Natural killer cell treated with Interleukin-12 subunit alpha and Interleukin-12 subunit beta and Interleukin-15 and Interleukin-18, amount 100 ng/mL, for 72 hours (primary cell): ENCODE measurements at places on chromosomes 2 and 18. TPM values are rescaled to one million over a fixed set of nuclear protein-coding genes. Genes with fewer than 3 reads are reported as not detected.

The GRB14 gene
- not detected for total RNA-seq

GRCh38 chr2:18659915-18660314, 70.5 kb upstream of the NT5C1B start:
- H3K27ac ChIP-seq = no peak overlapping the region
- no peak overlapping the region for H3K4me3 ChIP-seq
- H3K36me3 ChIP-seq = no peaks in the 10 kb centered on the region

GRCh38 chr2:25972049-25972823, 10.1 kb downstream of the KIF3C start:
- H3K36me3 ChIP-seq = no peaks in the 10 kb centered on the region
- no peaks in the 10 kb centered on the region for H3K4me1 ChIP-seq
- H3K4me3 ChIP-seq = no peak overlapping the region
- H3K27ac ChIP-seq = no peak overlapping the region

- H3K36me3 ChIP-seq = no peaks in the 10 kb centered on the region
- H3K27ac ChIP-seq = no peak overlapping the region
- no peak overlapping the region for H3K4me3 ChIP-seq
- H3K4me1 ChIP-seq = no peaks in the 10 kb centered on the region
- no peak for DNase-seq
- no peaks in the 10 kb centered on the region for H3K27me3 ChIP-seq
Observed at GRCh38 chr2:179646173-179646769, 215.1 kb downstream of the ZNF385B start.

The DCDC2C gene
- total RNA-seq = not detected

- H3K4me1 ChIP-seq = no peaks in the 10 kb centered on the region
- no peaks in the 10 kb centered on the region for H3K36me3 ChIP-seq
- no peak for DNase-seq
- no peak overlapping the region for H3K27ac ChIP-seq
Observed at GRCh38 chr2:179812501-179812900, 48.9 kb downstream of the ZNF385B start.

GRCh38 chr2:110677080-110677479, 783 bp downstream of the BUB1 start:
- H3K27ac ChIP-seq = peak overlapping the region; percentile 98
- peaks cover 39% of the 10 kb centered on the region for H3K4me1 ChIP-seq
- peak overlapping the region; percentile 94 for H3K4me3 ChIP-seq
- H3K27me3 ChIP-seq = peaks cover 5% of the 10 kb centered on the region

GRCh38 chr2:165674780-165675179, 119.3 kb downstream of the GALNT3 start:
- H3K27me3 ChIP-seq = no peaks in the 10 kb centered on the region
- H3K36me3 ChIP-seq = no peaks in the 10 kb centered on the region
- H3K4me1 ChIP-seq = no peaks in the 10 kb centered on the region
- no peak overlapping the region for H3K27ac ChIP-seq

GRCh38 chr2:218284106-218284811, 8.0 kb downstream of the TMBIM1 start:
- peak overlapping the region; percentile 98 for H3K27ac ChIP-seq
- no peaks in the 10 kb centered on the region for H3K36me3 ChIP-seq
- H3K27me3 ChIP-seq = no peaks in the 10 kb centered on the region
- peaks cover 47% of the 10 kb centered on the region for H3K4me1 ChIP-seq
